CD4-positive, alpha-beta T cell treated with Interleukin-15 for 1 hour (primary cell): ENCODE measurements at places on chromosomes 13 and 19.
A peak's percentile ranks its signal among the peaks of the same experiment; 100 is the strongest.

GRCh38 chr19:5671600-5671999, 8.7 kb downstream of the MICOS13 start:
- DNase-seq = no peak

- DNase-seq = no peak
Measured at GRCh38 chr13:80551650-80552497, 210.9 kb upstream of the SPRY2 start.

- DNase-seq = no peak
Measured at GRCh38 chr13:52187029-52187423, 27.6 kb upstream of the NEK3 start.

DNA sequence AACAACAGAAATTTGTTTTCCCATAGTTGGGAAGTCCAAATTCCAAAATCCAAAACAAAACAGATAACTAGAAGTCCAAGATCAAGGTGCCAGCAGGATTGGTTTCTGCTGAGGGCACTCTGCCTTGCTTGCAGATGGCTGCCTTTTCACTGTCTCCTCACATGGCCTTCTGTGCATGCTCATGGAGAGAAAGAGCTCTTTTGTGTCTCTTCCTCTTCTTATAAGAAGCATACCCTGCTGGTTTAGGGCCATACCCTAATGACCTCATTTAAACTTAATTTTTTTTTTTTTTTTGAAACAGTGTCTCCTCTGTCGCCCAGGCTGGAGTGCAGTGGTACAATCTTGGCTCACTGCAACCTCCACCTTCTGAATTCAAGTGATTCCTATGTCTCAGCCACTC, 1974.1 kb upstream of the PCDH20 start:
- no peak for DNase-seq

DNA sequence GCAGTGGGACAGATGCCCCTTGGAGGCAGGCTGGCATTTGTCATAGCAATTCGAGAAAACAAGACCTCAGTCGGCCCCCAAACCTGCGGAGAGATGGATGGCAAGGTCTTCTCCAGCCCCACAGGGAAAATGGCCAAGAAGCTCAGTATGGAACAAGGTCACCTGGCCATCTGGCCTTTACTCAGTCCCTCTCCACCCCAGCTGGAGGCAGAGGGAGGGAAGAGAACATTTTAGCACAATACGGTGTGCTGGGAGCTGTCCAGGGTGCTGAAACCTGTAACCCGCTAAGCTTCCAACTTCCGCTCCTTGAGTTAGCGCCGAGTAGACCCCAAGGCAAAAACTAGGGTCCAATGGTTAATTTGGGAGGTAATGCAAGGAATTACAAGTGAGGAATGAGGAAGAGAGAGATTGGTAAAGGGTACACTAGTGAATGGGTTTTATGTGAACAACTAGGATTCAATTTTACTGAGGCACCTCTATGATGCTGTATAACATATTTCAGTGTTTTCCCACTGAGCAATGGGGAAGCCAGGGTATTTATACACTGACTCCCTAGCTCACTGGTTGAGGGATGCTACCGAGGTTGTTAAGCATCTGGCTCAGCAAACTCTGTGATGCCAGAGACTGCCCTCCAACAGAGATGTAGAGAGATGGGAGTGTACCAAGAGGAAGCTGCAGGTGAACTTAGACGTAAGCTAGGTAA, 64.3 kb downstream of the CACNA1A start:
- no peak for DNase-seq

GRCh38 chr13:22091222-22091970, 420.5 kb downstream of the FGF9 start:
- no peak for DNase-seq

DNA sequence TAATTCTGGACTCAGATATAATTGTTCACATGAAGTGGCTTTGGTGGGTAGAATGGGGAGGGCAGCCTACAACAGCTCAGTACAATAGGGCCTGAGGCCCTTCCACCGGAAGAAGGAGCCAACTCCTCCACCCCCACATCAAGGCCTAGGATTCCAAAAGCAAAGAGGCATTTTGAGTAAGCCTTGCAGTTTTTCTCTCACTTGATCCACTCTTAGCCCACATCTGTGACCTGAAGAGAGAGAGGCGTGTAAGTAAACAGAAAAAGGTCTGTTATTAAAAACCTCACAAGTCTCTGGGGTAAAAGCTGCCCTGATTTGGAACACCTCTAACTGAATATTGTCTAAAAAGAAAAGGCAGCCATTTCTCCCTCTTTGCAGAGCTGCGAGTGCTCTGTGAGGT, 214.1 kb upstream of the KL start:
- DNase-seq = no peak

GRCh38 chr13:48319531-48320398, 16.2 kb downstream of the RB1 start:
- DNase-seq = no peak

DNA sequence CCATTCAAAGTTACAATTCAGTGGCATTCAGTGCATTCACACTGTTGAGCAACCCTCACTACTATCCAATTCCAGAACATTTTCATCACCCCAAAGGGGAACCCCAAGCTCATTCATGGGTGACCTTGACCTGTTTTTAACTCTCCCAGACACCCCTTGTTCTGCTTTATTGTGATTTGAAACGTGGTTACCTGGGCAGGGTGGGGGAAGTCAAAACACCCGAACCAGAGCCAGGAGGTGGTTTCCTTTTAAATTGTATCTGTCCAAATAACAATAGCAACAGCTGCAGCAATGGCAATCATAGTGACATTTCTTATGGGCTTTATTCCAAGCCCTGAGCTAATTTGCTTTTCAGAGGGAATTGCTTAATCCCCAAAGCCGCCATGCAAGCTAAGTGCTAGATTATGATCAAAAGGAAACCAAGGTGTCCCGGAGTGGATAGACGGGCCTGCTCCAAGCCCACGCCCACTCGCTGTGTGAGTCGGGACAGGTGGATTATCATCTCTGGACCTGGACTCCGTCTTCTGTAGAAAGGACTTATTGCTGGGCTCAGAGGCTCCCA, 6.1 kb downstream of the PTGIR start:
- peak; percentile 85 for DNase-seq

DNA sequence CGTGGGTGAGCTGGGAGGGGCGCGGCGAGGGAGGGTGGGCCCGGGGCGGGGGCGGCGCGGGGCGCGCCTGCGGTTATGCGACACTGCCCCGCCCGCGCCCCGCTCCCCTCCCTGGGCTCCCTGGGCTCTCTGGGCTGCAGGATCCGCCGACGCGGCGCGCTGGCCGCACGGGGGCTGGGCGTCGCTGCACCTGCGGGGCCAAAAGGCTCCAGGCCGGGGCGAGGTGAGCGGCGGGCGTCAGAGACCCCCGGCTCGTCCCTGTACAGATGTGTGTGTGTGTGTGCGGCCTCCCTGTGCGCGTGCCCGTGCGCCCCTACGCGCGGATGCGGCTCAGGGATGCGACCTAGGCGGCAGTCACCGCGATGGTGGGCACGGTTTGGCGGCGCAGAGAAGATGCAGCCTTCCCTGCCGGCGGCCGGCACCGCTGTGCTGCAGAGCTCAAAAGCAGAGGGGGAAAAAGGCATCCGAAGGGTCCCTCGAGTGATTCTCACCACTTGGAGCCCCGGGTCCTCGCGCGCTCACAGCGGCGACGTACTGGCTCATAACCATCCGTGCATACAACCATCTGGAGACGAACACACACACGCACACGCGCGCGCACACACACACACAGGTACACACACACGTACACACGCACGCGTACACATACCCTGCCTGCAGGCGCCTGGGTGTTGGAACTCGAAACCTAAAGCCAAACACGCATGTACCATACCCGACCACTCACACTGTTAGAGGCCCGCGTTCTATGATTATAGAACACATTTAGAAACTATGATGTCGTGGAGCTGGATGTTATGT, 709 bp downstream of the ATP8A2 start:
- no peak for DNase-seq

GRCh38 chr13:71469626-71470025, 397.4 kb downstream of the DACH1 start:
- no peak for DNase-seq

DNA sequence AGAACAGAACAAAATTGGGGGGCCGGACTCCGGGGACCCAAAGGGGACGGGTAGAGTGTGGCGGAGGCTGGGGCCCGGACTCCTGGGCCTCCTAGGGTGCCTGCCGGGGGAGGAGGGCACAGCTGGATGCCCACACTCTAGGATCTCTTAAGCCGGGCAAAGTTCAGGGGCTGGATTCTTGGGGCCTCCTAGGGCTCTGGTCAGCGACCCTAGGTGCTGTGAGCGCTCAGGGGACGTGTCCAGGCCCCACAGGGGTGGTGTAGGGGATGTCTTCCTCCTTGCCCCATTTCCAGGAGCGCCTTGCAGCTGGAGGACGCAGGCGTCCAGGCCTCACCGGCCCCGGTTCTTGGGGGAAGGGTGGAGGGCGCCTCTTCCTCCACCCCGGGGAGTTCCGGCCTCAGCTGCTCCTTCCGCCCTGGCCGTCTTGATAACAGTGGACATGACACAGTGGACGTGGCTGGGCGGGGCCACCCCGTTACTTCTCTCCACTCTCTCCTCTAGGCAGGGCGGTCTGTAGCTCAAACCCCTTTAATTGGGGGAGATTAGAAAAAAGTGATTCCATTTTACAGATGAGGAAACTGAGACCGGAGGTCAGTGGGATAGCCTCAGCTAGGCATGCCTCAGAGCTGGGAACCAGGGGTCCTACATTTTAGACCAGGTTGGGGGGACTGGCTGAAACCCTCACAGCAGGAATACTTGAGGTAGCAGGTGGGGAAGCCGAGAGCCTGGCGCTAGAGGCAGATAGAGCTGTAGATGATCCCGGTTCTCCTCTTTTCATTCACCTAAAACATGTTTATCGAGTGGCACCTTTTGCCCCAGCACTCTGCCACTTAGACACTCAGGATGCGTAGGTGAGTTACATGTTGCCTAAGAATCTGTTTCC, 705 bp downstream of the STXBP2 start:
- peak; percentile 71 for DNase-seq

DNA sequence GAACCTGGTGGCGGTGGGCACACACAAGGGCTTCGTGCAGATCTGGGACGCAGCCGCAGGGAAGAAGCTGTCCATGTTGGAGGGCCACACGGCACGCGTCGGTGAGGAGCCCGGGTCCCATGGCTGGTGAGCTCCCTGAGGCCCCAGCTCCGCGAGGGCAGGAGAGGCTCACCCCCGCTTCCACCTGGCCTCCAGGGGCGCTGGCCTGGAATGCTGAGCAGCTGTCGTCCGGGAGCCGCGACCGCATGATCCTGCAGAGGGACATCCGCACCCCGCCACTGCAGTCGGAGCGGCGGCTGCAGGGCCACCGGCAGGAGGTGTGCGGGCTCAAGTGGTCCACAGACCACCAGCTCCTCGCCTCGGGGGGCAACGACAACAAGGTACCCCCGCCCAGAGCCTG, 7.3 kb upstream of the TEKTIP1 start:
- no peak for DNase-seq

DNA sequence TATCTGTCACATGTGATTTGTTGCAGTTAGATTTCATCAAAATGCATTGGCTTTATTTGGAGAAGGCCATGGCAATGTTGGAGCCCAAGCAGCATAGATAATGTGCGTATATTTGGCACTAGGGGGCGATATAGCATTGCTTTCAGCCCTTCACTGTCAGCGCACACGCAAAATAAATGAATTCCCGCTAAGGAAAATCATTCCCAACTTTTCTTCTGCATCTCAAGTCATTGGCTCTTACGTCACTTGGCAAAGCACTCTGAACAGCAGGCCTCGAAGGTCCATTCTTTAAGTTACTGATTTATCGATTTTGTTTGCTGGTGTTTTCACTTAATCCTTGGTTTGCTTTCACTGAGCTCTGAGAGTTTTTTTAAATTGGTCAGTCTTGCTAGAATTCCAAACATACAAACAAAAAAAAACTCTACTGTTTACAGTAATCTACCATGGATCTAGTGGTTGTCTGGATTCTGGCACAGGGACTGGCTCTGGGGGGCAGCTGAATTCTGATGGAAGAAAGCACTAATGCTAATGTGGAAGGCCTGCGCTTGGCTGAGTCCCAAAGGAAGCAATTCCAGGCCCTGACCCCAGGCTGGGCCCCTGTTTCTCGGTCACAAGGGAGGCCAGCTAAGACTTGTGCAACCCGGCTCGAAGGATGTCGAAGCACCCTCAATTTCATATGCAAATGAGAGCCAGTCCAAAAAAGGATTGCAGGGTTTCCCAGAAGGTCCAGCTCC, 97.7 kb upstream of the IPO5 start:
- no peak for DNase-seq

GRCh38 chr13:50587115-50587514, 256.4 kb downstream of the DLEU7 start:
- DNase-seq = no peak

- no peak for DNase-seq
Measured at GRCh38 chr19:49067554-49067953, 2.9 kb upstream of the NTF4 start.

- no peak for DNase-seq
Measured at GRCh38 chr13:100543872-100544602, 44.6 kb downstream of the GGACT start.

- DNase-seq = no peak
Measured at GRCh38 chr19:19232261-19232721, 20.5 kb downstream of the NCAN start.

- no peak for DNase-seq
Measured at GRCh38 chr13:45482571-45483173, 17.9 kb downstream of the COG3 start.

DNA sequence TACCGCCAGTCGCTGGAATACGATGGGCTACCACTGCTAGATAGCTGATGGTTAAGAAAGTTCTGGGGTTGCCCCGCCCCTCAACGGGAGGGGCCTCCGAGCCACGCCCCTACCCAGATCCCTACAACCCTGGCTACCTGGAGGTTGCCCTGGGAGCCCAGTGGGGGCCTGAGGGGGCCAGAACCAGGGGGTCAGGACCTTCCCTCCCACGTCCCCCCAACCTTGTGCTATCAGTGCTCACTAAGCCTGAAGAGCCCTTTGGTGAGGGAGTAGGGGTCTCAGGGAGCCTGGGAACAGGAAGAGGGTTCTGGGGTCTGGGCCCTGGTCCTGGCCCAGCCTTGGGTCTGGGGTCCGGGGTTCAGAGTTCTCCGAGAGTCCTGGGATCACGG, 8.9 kb downstream of the OCEL1 start:
- peak; percentile 44 for DNase-seq

- no peak for DNase-seq
Measured at GRCh38 chr13:59112221-59112718, 1051.5 kb downstream of the DIAPH3 start.

DNA sequence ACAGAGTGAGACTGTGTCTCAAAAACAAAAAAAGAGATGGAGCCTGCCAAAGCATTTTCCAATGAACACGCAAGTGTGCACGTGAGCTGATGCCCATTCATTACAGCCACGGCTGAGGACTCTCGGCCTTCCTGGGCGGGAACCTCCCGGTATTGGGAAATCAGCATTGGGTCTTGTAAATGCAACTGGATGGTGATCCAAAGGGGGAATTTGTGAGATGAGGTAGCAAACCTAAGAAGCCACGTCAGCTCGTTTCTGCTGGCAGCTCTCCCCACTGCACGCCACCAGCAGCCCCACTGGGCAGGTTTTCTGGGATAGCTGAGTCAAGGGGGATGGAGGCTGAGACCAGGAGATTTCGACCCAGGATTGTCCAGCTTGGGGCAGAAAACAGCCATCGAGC, 11.5 kb downstream of the C13orf46 start:
- DNase-seq = no peak
